ENCODE measurements at places on chromosomes 6 and 20. TPM values are rescaled to one million over a fixed set of nuclear protein-coding genes. Genes with fewer than 3 reads are reported as not detected.

TDRD6 gene
- total RNA-seq, result under 0.01 TPM

POU3F2 gene
- not detected for total RNA-seq

PPP1R14C gene
- total RNA-seq, result not detected

OXT gene
- total RNA-seq, result not detected

UNC5CL gene
- total RNA-seq, result not detected

RFX6 gene
- total RNA-seq, result not detected

SMLR1 gene
- not detected for total RNA-seq

NTSR1 gene
- 0.22 TPM for total RNA-seq

CLIC5 gene
- not detected for total RNA-seq

DPM1 gene
- total RNA-seq, result 73.3 TPM

HUS1B gene
- total RNA-seq, result 2.0 TPM

AKAP12 gene
- total RNA-seq, result 46.8 TPM

ERVFRD-1 gene
- total RNA-seq, result 0.22 TPM

CD93 gene
- not detected for total RNA-seq

BHLHE23 gene
- not detected for total RNA-seq

SLC23A2 gene
- total RNA-seq, result 13.9 TPM

TRIM10 gene
- total RNA-seq, result not detected

ALDH8A1 gene
- total RNA-seq, result 0.72 TPM

ADNP gene
- total RNA-seq, result 27.6 TPM

GHRH gene
- total RNA-seq, result not detected

SF3B5 gene
- 109 TPM for total RNA-seq

SSTR4 gene
- not detected for total RNA-seq

RAET1L gene
- not detected for total RNA-seq

RHAG gene
- total RNA-seq, result not detected

TRIM15 gene
- total RNA-seq, result not detected

RNF5 gene
- total RNA-seq, result 35.6 TPM

ZSCAN31 gene
- 2.0 TPM for total RNA-seq

NKX2-4 gene
- total RNA-seq, result not detected

SLC16A10 gene
- 0.43 TPM for total RNA-seq

CDC5L gene
- 27.2 TPM for total RNA-seq

MTG2 gene
- 17.3 TPM for total RNA-seq

KCNG1 gene
- total RNA-seq, result 61.6 TPM

BCAS1 gene
- total RNA-seq, result not detected

GABBR1 gene
- 6.3 TPM for total RNA-seq

ANKS1A gene
- total RNA-seq, result 8.8 TPM

ECT2L gene
- not detected for total RNA-seq

YTHDF1 gene
- total RNA-seq, result 26.9 TPM

NR2E1 gene
- not detected for total RNA-seq

MYO6 gene
- 11.0 TPM for total RNA-seq

TREML2 gene
- not detected for total RNA-seq

SALL4 gene
- total RNA-seq, result 0.29 TPM

SLC22A3 gene
- 19.3 TPM for total RNA-seq

ASIP gene
- total RNA-seq, result not detected

AP5S1 gene
- 24.9 TPM for total RNA-seq

TNXB gene
- total RNA-seq, result 81.8 TPM

CFAP206 gene
- total RNA-seq, result not detected

MAP3K5 gene
- total RNA-seq, result 21.0 TPM

ZSCAN12 gene
- 5.5 TPM for total RNA-seq

MUCL3 gene
- not detected for total RNA-seq

RAB44 gene
- under 0.01 TPM for total RNA-seq

COL9A1 gene
- total RNA-seq, result not detected

HLA-DQB1 gene
- 0.43 TPM for total RNA-seq
